ENCODE measurements at places on chromosomes 7 and 10. TPM values are rescaled to one million over a fixed set of nuclear protein-coding genes. Genes with fewer than 3 reads are reported as not detected.

SEMA3C gene
- total RNA-seq, result 2.2 TPM

NUDT5 gene
- total RNA-seq, result 42.5 TPM

TMEM196 gene
- total RNA-seq, result not detected

CTAGE8 gene
- not detected for total RNA-seq

HECTD2 gene
- 7.9 TPM for total RNA-seq

Measured in dermis lymphatic vessel endothelial cell (primary cell).